ENCODE measurements at places on chromosomes 7 and 10. TPM values are rescaled to one million over a fixed set of nuclear protein-coding genes. Genes with fewer than 3 reads are reported as not detected.

Gene PTPRZ1
- not detected for total RNA-seq

Gene SUGCT
- 16.5 TPM for total RNA-seq

Gene EXOC6
- 8.5 TPM for total RNA-seq

Gene KIAA1217
- total RNA-seq: 0.26 TPM

Gene PDE6C
- total RNA-seq: not detected

Gene DLG5
- total RNA-seq: 40.8 TPM

Gene MACROH2A2
- total RNA-seq: 12.1 TPM

Gene EBF3
- under 0.01 TPM for total RNA-seq

Gene LBX1
- under 0.01 TPM for total RNA-seq

Gene DEPP1
- 97.3 TPM for total RNA-seq

Gene RUFY2
- total RNA-seq: 25.9 TPM

Gene SPDYE1
- under 0.01 TPM for total RNA-seq

Gene HOXA5
- 22.1 TPM for total RNA-seq

Gene SPDYE11
- not detected for total RNA-seq

Gene SCD
- 367 TPM for total RNA-seq

Gene CUZD1
- 0.50 TPM for total RNA-seq

Measured in fibroblast of lung (primary cell).